ENCODE measurements at places on chromosomes 5 and 9. TPM values are rescaled to one million over a fixed set of nuclear protein-coding genes. Genes with fewer than 3 reads are reported as not detected.
A peak's percentile ranks its signal among the peaks of the same experiment; 100 is the strongest.

The MAMDC2 gene
- not detected for total RNA-seq

The ADAMTSL2 gene
- total RNA-seq = 0.73 TPM

The ADAMTS12 gene
- total RNA-seq = not detected

The CAMK2A gene
- total RNA-seq = not detected

The ROR2 gene
- 2.1 TPM for total RNA-seq

The CERCAM gene
- total RNA-seq = 0.86 TPM

The DDX4 gene
- not detected for total RNA-seq

The FCN1 gene
- total RNA-seq = not detected

The SLC34A1 gene
- total RNA-seq = 0.29 TPM

The MPDZ gene
- not detected for total RNA-seq

The FOXD1 gene
- 0.16 TPM for total RNA-seq

DNA sequence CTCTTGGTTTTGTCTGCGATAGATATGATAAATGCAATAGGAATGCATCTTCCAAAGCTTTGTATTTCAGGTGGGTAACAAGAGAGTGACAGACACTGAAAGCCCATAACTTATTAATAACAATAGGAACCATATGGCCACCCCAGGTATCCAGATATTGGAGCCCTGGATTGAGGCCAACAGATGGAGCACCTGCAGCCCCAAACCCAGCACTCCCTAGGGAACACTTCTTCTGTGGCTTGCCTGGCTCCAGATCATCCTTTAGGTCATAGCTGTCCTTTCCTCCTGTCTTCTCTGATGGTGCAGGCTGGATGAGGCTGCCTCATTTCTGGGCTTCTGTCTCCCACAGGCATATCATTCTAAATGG, 5.0 kb upstream of the IL3 start:
- no peak for DNase-seq
- no peaks in the 10 kb centered on the region for H3K27me3 ChIP-seq
- no peak overlapping the region for H3K27ac ChIP-seq
- peaks cover 35% of the 10 kb centered on the region for H3K4me1 ChIP-seq
- H3K36me3 ChIP-seq = no peaks in the 10 kb centered on the region
- H3K4me3 ChIP-seq = no peak overlapping the region

GRCh38 chr5:65808818-65809217, 86.8 kb downstream of the NLN start:
- no peak for DNase-seq
- H3K27me3 ChIP-seq = no peaks in the 10 kb centered on the region
- no peak overlapping the region for H3K27ac ChIP-seq
- peaks cover 6% of the 10 kb centered on the region for H3K4me1 ChIP-seq
- no peak overlapping the region for H3K4me3 ChIP-seq

DNA sequence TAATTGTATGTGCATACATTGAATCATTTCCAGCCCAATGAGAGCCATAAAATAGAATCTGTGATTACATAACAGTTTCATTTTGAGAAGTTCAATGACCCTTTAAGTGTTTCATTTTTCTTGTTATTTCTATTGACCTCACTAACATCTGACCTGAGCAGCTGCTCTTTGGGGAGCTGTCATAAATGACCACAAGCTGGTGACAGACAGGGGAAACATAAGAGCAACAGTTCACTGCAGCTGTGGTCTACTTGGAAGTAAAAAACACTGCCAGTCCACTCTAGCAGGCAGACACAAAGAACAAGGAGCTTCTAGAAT, 265.4 kb downstream of the DTWD2 start:
- H3K27me3 ChIP-seq = no peaks in the 10 kb centered on the region
- no peaks in the 10 kb centered on the region for H3K4me1 ChIP-seq
- no peak overlapping the region for H3K4me3 ChIP-seq
- no peaks in the 10 kb centered on the region for H3K36me3 ChIP-seq

DNA sequence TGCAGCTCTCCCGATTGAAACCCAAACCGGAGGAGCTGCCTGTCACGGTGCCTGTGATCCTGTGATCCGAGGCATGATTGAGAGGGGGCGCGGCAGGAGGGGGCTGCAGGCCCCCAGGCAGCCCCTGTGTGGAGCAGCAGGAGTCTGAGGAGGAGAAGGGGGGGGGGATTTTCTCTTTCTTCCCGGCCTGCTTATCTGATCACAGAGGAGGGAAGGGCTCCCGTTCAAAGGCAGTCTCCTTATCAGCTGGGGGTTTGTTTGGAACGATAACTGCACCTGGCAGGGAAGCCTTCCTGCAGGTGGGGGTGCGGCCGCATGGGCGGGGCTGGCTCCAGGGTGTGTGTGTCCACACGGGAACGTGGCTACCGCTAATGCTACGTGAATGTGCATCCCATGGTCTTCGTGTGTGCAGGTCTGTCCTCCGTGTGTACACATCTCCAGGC, 38.4 kb downstream of the LMX1B start:
- H3K4me3 ChIP-seq = no peak overlapping the region
- H3K36me3 ChIP-seq = no peaks in the 10 kb centered on the region
- H3K4me1 ChIP-seq = no peaks in the 10 kb centered on the region
- H3K27me3 ChIP-seq = no peaks in the 10 kb centered on the region
- no peak overlapping the region for H3K27ac ChIP-seq

DNA sequence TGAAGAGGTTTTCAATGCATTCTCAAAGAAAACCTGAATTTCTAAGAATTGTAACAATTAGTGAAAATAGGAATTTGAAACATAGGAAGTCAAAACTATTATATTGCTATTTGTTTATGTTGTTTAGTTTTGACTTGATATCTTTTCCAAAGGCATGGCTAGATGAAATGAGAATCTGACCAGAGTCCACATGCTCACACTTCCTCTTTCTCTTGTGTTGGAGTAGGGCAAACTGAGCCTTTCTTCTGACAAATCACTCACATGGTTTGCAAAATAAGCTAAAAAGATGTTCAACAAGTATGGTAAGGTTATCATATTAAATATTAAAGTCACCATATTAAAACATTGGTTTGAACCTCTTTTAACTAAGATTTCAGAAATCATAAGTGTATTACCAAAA, 512.6 kb downstream of the ISL1 start:
- H3K36me3 ChIP-seq = no peaks in the 10 kb centered on the region
- H3K27me3 ChIP-seq = no peaks in the 10 kb centered on the region
- no peak overlapping the region for H3K27ac ChIP-seq
- DNase-seq = no peak
- H3K4me3 ChIP-seq = no peak overlapping the region

DNA sequence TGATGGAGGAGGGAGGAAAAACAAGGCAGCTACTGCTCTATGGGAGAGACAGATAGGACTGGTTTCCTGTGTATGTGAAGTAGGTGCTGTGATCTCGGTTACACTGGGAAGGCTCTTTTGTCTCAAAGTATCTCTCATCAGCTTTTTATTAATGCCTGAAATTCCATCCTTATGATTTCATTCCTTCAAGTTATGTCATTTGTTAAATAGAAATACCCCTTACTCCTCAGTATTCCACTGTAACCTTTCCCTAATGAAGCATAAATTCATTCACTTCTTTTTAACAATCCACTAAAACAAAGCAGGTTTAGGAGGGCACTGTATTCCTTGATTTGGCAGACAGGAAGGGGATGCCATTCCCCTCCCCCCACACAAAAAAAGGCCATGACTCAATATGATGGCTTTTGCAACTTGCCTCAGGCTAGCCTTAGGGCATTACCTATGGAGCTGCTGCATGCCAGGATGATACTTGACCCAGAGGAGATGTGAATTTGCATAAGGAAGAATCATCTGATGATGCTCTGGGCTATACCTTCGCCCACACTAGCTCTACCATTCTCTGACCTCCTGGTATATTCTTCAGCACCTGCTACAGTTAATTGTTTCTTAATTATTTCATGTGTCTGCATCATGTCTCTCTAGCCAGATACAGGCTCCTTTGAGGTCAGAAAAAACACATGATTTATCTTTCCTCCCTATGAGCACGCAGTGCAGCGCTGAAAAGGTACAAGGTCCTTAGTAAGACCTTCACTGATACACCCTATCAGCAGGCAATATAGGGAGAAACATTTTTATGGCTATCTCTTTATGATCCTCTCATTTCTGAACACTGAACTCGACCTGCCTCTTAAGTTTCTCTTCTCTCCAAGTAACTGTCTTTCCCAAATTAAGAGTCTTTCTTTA, 26.3 kb downstream of the NR3C1 start:
- H3K27me3 ChIP-seq = no peaks in the 10 kb centered on the region
- peaks cover 24% of the 10 kb centered on the region for H3K4me1 ChIP-seq
- H3K36me3 ChIP-seq = no peaks in the 10 kb centered on the region
- DNase-seq = no peak
- H3K27ac ChIP-seq = no peak overlapping the region
- H3K4me3 ChIP-seq = no peak overlapping the region

- H3K4me1 ChIP-seq = peaks cover 17% of the 10 kb centered on the region
- DNase-seq = no peak
- peak overlapping the region; percentile 96 for H3K27ac ChIP-seq
- no peaks in the 10 kb centered on the region for H3K36me3 ChIP-seq
Measured at GRCh38 chr5:43041110-43041668, 1.1 kb upstream of the ANXA2R start.

DNA sequence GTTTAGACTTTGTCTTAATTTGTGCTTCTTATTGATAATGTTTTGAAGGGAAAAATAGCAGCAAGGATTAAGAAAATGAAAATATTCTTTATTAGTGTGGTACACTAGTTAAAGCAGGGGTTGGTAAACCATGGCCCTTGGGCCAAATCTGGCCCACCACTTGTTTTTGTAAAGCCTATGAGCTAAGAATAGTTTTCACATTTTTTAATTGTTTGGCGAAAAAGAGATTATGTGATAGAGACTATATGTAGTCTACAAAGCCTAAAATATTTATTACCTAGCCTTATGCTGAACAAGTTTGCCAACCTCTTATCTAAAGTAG, 57.2 kb downstream of the KCNN2 start:
- no peaks in the 10 kb centered on the region for H3K4me1 ChIP-seq
- no peaks in the 10 kb centered on the region for H3K36me3 ChIP-seq
- no peaks in the 10 kb centered on the region for H3K27me3 ChIP-seq
- H3K4me3 ChIP-seq = no peak overlapping the region
- no peak overlapping the region for H3K27ac ChIP-seq

GRCh38 chr5:36666986-36667385, 60.6 kb downstream of the SLC1A3 start:
- no peak overlapping the region for H3K4me3 ChIP-seq
- H3K27ac ChIP-seq = no peak overlapping the region
- DNase-seq = no peak
- H3K4me1 ChIP-seq = no peaks in the 10 kb centered on the region

DNA sequence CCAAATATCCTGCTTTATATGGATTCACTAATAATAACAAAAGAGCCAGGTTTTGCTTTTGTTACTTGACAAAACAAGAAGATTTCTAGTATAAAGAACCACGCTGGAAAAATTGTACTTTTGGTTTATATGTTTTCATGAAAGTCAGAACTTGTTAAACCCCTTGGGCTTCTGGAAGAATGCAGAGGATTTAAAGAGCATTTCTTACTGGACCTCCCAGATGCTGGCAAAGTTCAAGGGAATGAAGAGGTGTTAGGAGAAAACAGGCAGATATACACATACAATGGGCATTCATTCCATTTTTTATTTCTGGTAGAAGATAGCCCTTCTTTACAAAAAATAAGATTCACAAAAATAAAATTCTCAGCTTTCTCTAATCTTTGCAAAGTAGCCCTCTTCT, 61.1 kb downstream of the SAXO1 start:
- no peak overlapping the region for H3K27ac ChIP-seq
- DNase-seq = no peak
- no peak overlapping the region for H3K4me3 ChIP-seq
- no peaks in the 10 kb centered on the region for H3K36me3 ChIP-seq

GRCh38 chr5:31122998-31123951, 70.2 kb upstream of the CDH6 start:
- no peaks in the 10 kb centered on the region for H3K27me3 ChIP-seq
- no peak for DNase-seq
- no peaks in the 10 kb centered on the region for H3K36me3 ChIP-seq
- H3K4me1 ChIP-seq = no peaks in the 10 kb centered on the region
- no peak overlapping the region for H3K4me3 ChIP-seq

GRCh38 chr5:142794537-142794936, 24.4 kb downstream of the ARHGAP26 start:
- DNase-seq = no peak
- H3K4me3 ChIP-seq = no peak overlapping the region
- H3K4me1 ChIP-seq = peaks cover 28% of the 10 kb centered on the region
- H3K27me3 ChIP-seq = no peaks in the 10 kb centered on the region

GRCh38 chr5:56346741-56347535, 113.8 kb upstream of the ANKRD55 start:
- no peak overlapping the region for H3K4me3 ChIP-seq
- no peak overlapping the region for H3K27ac ChIP-seq
- DNase-seq = no peak
- no peaks in the 10 kb centered on the region for H3K36me3 ChIP-seq

DNA sequence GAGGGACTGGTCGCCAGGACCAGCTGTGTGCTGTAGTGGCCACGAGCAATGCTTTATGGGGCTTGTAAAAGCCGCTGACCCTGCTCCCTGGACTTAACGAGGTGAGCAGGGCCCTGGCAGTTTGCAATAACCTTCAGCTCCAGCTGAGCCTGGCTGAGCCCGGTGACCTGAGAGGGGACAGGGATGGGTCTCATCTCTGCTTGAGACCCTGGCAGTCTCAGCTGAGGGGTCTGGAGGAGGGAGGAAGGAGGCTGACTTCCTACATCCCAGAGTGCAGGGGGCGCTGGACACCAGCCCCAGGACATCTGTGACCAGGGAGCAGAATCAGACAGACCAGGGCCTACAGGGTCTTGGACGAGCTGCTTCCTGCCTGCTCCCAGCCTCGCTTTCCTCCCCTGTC, 277.5 kb upstream of the MVB12B start:
- no peaks in the 10 kb centered on the region for H3K27me3 ChIP-seq
- no peaks in the 10 kb centered on the region for H3K36me3 ChIP-seq
- no peak overlapping the region for H3K27ac ChIP-seq
- no peak for DNase-seq

- DNase-seq = no peak
- no peak overlapping the region for H3K27ac ChIP-seq
- H3K4me1 ChIP-seq = no peaks in the 10 kb centered on the region
- no peaks in the 10 kb centered on the region for H3K27me3 ChIP-seq
- no peak overlapping the region for H3K4me3 ChIP-seq
- H3K36me3 ChIP-seq = peaks cover 13% of the 10 kb centered on the region
Measured at GRCh38 chr9:125929846-125930245, 182.7 kb downstream of the PBX3 start.

- peaks cover 89% of the 10 kb centered on the region for H3K4me1 ChIP-seq
- H3K27ac ChIP-seq = peak overlapping the region; percentile 69
- H3K27me3 ChIP-seq = no peaks in the 10 kb centered on the region
- peaks cover 62% of the 10 kb centered on the region for H3K36me3 ChIP-seq
- peak; percentile 51 for DNase-seq
Measured at GRCh38 chr9:114366334-114367128, 21.3 kb downstream of the AKNA start.

All from naive thymus-derived CD4-positive, alpha-beta T cell (primary cell).